GOT3 (cell line): ENCODE measurements at places on chromosomes 4 and X.

DNA sequence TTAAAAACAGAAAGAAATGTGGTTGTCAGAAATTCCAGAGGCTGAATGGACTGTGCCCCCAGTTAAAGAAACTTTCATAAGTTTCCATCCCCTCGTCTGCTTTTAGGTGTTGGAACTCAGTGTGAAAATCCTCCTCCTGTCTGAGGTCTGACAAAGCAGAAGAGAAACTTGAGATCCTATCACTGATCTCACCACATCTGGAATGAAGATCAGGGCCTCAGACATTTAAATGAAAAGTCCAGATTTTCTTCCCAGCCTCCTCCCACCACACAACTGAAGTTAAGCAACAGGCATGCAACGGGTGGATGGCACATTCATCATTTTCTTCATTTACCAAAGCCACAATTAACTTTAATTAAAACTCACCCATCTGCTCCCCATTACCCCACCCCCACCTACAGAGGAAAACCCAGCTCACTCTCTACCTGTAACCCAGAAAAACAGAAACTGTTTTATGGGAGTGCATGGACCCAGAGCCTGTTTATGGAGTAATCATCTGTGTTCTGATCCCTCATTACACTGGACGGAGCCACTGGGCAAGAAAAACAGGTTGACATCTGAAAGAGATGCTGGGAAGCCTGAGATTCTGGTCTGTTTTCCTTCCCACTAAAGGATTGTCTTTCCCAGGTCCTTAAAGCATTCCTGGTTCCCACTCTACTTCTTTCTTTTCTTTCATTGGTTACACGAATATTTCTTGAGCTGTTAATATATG, 58.1 kb upstream of the HOPX start:
- no peak for DNase-seq

- no peak for DNase-seq
These were observed 46.5 kb upstream of the HMX1 start for GRCh38 chr4:8917868-8918783.

- DNase-seq, result no peak
These were observed 205.5 kb downstream of the UNC5C start for GRCh38 chr4:95343235-95343634.

- no peak for DNase-seq
These were observed 7.1 kb downstream of the AWAT2 start for GRCh38 chrX:70042399-70043371.
